ENCODE measurements at places on chromosomes 7 and 10.

DNA sequence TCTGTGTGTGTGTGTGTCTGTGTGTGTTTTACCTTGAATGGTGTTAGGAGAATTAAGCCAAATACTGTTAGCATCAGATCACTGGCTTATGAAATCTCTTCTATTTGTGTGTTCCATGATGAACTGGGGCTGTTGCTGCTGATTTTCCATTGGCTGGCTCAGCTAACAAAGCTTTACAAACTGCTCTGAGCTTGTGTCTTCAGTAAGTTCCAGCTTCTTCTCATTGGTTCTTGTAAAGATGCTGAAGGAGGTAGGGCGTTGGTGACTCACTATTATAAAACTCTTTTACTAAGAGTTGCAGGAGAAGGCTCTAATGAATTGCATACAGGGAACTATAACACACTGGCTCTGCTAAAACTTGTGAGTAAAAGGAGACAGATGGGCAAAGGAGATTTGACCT, 136.4 kb upstream of the PRKCQ start:
- DNase-seq, result no peak

DNA sequence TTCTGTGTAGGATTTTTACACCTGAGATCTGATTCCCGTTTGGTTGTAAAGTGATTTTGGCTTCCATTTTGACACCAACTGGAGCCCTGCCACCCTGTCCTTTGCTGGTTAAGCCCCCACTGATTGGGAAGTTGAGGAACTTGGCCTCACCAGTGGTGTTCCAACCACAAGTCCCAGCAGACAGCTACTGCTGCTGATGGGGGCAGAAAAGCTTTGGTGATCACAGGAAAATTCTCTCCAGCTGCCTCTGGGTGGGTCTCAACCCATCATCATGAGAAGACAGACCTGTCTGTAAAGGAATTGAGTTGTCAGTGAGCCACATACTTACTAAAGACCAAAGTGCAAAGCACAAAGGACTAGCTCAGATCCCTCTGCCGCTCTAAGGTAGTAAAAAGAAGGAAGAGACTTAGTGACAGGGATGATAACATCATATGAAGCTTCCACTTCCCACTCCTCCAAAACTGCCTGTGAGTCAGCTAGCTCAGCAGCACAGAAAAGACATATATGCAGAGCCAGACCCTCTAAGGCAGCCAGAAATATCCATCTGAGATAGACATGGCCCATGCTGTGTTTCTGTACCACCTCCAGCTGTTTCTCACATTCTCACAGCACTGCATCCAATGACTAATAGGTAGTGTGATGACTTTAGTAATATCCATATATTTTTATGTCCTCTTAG, 22.4 kb upstream of the LRRC17 start:
- DNase-seq, result no peak

DNA sequence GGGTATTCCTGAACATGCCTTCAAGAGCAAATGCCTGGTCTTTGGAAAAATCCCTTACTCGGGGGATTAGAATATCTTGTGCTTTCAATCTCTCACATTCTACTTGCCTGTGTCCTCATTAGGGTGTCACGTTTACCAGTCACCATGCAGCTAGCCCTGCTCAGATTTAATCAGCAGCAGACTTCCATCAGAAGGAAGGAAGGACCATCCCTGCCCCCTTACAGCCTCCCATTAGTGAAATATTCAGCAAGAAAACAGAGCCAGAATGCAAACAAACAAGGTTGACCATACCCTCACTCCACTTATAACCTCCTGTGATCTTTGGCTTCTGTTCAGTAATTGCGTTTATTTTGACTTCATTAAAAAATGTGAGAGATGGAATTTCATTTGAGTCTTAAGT, 208.6 kb downstream of the CXCL12 start:
- DNase-seq, result no peak

- DNase-seq, result no peak
Measured at GRCh38 chr7:108454317-108454673, 1.9 kb downstream of the NRCAM start.

DNA sequence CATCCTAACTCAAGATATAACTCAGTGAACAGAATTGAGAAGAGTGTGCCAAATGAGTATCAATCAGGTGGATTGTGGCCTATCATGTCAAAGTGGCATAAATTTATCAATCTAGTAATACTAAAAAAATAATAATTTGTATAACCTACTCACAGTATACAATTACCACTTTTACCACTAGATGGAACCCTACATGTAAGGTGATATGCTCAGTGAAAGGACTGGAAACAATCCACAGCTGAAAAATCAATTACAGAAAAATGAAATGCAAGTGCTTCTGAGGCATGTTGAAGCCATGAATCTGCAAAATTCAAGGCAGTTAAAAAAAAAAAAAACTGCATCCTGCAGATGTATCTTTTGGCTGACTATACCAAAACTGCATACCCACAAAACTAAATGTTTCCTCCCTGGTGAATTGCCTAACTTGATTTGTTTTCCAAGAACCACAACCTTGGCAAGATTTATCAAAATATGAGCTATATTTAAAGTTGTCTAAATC, 13.9 kb downstream of the ARHGAP19 start:
- DNase-seq, result no peak

- DNase-seq, result no peak
Measured at GRCh38 chr10:132132421-132132841, 54.3 kb upstream of the DPYSL4 start.

DNA sequence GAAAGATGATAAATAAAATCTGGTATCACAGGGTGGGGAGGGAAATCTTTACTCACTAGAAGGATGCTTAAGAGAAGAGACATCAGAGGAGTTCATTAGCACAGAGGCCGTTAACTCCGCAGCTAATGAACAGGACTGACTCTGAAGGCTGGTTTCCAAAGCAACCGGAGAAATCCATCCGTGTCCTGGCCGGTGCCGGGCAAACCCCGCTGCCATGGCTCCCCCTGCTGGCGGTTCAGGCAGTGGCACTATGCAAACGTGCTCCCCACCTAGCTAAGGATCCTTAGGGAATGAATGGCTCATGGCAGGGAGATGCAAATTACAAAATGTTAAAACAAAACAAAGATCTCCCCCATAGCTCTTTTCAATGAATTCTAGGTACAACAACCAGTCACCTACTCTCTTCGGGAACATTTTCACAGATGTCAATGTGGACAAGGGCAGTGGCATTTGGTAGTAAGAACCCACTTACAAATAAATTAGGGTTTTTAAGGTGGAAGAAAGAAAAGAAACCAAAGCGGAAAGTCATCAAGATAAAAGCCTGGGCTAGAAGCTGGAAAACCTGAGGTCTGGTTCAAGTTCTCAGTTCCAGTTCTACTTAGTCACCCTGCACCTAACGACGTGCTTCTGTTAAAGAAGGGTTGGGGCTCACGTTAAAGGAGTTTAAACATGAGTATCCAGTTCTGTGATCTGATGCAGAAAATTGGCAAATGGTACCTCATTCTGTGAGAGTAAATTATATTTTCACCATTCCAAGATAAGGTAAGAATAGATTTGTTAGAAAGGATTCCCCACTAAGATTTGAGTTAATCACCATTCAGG, 138.2 kb downstream of the SVIL start:
- DNase-seq, result peak; percentile 31

GRCh38 chr7:140655511-140656408, 15.1 kb upstream of the DENND2A start:
- no peak for DNase-seq

DNA sequence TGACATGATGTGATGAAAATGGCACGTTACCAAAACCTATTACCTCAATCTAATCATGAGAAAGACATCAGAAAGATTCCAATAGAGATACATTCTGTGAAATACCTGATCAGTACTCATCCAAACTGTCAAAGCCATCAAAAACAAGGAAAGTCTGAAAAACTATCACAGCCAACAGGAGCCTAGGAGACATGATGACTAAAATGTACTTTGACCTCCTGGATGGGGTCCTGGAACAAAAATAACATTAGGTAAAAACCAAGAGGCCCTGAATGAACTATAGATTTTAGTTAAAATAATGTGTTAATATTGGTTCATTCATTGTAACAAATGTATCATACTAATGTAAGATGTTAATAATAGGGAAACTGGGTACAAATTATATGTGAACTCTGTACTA, 113.9 kb upstream of the LRGUK start:
- no peak for DNase-seq

DNA sequence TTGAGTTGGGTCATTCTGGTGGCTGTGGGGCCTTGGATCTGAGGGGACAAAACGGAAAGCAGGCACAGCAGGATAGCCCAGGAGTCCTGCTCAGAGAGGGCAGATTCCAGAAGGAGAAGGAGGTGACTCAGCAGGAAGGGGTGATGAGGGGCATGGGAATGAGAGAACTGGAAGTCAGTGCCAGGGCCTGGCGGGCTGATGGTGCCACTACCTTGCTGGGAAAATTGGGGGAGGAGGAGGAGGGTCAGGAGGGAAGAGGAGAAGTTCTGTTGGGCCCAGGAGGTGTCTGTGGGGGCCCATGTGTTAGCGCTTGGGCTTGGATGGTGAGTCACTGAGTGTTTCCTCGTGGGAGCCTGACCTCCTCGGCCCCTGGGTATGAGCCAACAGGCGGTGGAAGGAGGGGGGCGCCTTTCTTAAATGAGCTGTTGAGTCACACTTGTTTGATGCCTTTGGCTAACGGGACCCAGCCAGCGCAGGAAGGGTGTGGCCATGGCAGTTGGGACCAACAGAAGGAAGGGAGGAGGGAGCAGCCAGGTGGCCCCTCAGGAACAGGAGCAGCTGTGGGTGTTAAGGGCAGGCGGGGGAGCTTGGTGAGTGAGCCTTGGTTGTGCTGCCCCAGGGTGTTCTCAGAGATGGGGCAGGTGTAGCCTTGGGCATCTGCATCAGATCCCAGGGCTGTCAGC, 130.0 kb upstream of the BTBD16 start:
- no peak for DNase-seq

DNA sequence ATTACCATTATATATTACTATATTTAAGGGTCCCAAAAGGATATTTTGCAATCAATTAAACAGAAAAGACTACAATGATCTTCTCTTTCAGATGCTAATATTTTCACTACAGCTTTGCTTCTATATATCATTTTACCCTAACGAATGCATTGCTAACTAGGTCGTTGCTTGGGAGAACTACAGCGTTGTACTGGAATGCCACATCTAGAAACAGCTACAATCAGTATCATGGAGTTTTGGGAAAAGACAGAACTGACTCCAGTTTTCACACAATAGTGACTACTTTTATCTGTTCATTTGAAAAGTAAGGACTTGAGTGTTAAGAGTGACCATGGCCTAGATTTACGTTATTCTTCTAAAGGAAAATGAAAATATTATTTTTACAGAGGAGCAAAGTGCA, 38.5 kb downstream of the LRRN3 start:
- DNase-seq, result no peak

DNA sequence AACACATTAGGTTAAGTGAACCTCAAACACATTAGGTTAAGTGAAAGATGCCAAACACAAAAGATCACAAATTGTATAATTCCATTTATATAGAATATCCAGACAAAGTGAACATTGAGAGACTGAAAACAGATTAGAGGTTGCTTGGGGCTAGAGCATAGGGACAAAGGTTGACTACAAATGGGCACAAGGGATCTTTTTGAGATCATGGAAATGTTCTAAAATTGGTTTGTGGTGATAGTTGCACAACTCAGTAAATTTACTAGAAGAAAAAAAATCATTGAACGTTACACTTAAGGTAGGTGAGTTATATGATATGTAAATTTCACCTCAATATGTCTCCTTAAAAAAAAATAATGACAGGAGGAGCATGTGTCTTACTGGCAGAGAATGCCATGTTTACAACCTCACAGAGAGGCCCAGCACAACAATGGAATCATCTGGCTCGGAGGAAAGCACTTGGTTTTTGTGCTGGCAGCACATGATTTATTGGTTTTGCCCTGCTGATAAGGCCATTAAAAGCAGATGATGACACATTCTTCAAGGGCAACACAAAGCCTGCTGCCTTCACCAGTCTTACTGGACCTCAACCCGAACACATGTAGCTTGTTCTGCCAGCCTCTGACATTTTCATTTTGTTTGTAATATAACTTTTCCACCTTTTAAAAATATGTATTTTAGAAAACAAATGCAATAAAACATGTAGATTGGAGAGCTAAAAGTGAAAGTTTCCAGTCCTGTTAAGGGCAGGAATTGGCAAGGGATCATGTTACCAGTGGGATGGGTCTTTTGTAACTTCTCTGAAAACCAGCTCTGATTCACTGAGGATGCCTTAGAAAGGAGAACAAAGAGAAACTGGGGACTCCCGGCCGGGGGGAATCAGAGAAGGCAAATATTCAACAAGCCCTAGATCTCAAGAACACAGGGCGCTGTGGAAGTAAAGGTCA, 11.9 kb upstream of the LMOD2 start:
- no peak for DNase-seq

DNA sequence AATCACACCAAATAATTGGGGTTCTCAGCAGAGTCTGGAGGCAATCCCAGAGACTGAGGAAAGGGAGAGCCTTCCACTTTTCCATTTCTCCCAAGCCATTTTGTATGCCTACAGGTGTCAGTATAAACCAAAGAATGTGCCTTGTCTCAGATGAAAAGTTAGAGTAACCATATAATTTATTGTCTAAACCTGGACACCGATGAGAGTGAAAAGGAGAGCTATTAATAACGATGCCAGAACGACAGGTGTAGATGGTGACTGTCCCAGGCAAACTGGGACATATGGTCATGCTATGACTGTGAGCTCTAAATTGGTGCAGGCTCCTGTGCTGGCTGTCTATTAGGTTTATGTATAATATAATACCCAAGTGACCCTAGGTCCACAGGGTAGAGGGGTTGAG, 219.6 kb downstream of the ARHGAP12 start:
- DNase-seq, result no peak

DNA sequence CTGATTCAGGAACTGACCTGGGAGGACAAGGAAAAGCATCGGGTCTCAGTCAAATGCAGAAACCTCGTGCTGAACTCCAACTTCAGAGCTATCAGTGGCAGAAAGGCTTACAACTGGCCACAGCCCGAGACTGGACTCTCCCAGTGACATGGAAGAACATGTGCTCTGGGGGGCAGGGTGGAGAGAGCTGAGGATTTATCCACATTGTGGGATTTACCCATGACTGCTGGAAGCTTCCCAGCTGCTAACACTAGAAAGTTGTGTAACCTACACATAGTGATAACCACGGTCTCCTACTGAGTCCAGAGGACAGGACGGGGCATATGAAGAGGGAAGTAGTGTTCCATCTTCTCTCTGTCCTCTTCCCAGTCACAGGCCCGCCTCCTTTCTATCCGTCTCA, 103.4 kb downstream of the ITIH5 start:
- DNase-seq, result no peak

GRCh38 chr7:27110186-27111031, 7.9 kb upstream of the HOXA2 start:
- DNase-seq, result no peak

GRCh38 chr7:24930856-24931255, 49.1 kb downstream of the OSBPL3 start:
- no peak for DNase-seq

DNA sequence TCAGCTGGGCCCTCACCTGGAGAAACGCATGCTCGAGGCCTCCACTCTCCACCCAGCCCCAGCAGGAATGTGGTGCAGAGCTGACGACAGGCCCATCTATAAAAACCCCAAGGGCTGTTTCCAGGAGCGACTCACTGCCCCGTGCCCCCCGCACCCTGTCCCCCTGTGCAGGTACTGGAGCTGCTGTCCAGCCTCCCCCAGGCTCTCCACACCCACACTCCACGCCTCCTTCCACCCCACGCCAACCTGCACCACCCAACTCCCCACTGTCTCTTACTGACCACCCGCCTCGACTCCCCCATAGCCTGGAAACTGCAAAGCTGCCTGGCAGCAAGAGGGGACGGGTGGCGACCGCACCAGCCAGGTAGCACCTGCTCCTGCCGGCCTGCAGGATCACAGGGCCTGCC, 43.3 kb downstream of the DIP2C start:
- no peak for DNase-seq

GRCh38 chr10:11320809-11321520, 290.5 kb downstream of the USP6NL start:
- DNase-seq, result no peak

GRCh38 chr10:123537188-123537961, 128.8 kb upstream of the GPR26 start:
- no peak for DNase-seq
